ENCODE measurements at places on chromosomes 4 and X.

DNA sequence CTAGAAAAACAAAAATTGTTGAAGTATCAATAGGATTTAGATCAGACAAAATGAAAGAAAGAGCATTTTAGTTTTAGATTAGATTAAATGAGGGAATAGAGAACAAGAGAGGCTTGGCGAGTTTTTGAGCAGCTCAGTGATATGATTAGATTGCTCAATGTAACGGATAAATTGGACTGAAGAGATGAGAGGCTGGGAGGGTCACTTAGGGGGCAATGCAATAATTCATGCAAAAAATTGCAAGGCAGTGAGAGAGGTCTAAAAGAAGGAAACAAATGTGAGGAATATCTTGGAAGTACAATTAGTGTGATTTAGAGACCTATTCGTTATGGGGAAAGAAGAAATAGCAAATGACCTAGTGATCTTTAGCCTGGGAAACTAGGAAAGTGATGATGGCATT lies 50.3 kb upstream of the BMP3 start:
- DNase-seq: no peak

DNA sequence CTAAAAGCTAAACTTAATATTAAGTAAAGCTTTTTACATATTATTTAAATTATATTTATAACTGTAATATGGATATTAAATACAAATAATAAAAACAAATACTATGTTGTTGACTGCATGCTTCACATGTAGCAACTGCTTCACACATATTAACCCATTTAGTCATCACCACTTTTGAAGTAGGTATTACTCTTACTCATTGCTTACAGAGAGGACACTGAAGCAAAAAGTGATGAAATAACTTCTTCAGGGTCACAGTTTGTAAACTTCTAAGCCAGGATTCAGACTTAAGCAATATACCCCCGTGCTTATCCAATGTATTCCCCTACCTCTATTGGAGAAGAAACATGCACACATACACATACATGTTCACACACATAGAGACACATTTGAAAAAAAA lies 166.6 kb downstream of the DKK2 start:
- DNase-seq: no peak

DNA sequence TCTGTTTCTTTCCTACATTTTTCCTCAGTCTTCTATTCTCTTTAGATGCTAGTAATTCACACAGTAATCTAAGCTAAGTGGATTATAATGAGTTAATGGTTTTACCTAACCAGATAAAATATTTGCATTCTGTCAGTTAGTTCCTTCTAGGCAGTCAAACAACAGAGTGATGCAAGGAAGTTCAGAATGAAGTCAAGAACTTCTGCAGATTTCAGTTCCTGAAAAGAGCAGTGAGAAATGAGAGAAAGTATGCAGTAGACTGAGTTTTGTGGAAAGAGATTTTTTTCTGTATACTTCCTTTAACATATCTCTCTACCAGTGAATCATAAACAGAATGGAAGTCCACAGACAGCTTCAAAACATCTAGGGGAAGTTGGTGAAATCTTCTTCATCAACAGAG lies 774.0 kb upstream of the POU3F4 start:
- no peak for DNase-seq

DNA sequence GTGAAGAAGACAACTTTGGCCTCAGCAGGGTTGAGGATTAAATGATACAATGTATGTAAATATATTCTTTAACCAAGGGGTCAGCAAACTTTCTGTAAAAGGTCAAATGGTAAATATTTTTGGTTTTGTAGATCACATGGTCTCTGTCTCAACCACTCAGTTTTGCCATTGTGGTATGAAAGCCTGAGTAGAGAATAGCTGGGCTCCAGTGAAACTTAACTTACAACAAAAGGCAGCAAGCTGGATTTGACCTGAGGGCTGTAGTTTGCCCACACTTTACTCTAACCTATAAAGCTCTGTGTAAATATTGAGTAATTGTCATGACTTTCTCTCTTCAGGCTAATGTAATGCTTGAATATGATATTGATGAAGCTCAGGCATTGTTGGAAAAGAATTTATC lies 19.6 kb downstream of the VBP1 start:
- no peak for DNase-seq

GRCh38 chr4:123114915-123115756 lies 192.7 kb upstream of the NUDT6 start:
- DNase-seq: no peak

DNA sequence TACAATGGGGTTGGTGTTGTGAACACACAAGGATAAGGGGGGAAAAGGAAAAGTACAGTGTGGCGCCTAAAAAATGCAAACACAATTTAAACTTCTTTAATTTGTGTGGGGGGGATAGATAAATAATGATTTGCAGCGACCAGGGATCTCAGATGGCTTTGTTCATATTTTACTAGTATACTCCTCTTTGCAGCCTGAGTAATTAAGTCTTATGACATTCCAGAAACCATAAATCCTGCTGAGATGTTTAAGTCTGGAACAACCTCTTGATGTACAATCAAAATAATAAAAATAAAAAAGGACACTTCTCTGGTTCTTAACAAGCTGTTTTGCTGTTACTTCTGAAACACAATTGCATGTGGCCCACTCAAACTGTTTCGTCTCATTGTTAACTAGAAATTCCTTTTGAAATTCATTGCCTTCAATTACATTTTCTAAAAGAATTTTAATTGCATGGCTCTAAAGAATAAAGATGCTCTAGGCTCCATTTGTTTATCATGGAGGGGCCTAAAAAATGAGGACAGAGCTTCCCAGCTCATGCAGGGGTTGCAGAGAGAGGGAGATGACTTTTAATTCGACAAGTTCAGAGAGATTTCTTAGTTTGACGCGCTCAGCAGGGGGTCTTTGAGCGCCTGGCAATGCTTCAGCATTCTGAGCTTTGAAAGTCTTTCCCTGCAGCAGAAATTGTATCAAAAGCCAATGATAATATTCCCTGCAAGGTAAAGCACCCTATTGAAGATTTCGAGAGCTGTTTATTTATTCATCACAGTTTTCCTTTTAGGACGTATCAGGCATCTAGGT lies 892.4 kb upstream of the TENM3 start:
- DNase-seq: no peak

GRCh38 chrX:110216027-110216426 lies 101.9 kb downstream of the AMMECR1 start:
- DNase-seq: no peak

DNA sequence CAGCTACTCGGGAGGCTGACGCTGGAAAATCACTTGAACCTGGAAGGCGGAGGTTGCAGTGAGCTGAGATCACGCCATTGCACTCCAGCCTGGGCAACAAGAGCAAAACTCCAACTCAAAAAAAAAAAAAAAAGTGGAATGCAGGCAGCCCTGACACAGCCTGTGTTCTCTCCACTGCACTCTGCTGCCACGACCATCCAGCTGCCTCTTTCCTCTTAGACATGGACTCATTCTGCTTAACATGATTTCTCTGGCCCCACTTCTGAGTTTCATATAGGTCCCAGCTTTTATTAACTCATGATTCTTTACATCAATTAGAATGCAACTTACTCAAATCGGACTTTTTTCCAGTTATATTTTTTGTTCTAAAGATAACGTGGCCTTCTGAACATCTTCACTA lies 29.6 kb downstream of the SLC10A6 start:
- DNase-seq: no peak

DNA sequence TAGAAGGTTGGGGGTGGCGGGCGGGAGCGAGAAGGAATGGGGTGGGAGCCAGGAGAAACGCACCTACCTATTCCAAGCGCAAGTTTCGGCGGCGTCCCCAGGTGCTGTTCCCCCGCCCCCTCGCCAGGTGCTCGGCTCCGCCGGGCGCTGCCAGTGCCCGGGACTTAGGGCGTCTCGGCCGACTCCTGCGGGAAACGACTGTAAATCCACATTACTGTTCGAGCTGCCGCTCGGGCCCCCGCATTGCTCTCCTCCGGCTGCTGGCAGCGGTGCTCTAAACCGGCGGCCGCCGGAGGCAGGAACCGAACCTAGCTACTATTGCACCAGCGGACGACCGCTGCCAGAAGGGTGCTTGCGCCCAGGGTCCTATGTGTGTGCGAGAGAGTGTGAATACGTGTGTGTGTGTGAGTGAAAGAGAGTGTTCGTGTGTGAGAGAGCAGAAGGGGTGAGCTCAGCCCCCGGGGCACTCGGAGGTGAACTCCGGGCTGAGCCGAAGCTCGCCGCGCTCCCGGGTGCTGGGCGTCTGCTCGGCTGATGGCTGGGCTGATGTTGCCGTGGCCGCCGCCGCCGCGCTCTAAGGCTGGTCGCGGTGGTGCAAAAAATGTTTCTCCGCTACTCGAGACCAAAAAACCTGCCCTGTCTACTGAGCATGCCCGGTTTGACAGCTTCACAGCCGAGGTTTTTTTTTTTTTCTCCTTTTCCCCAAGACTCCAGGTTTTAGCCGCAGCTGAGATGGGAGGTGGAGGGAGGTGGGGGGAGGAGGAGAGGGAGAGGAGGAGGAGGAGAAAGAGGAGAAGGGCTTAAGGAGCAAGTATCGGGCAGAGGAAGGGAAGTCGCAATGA lies 115.7 kb upstream of the TEX13C start:
- peak; percentile 68 for DNase-seq

DNA sequence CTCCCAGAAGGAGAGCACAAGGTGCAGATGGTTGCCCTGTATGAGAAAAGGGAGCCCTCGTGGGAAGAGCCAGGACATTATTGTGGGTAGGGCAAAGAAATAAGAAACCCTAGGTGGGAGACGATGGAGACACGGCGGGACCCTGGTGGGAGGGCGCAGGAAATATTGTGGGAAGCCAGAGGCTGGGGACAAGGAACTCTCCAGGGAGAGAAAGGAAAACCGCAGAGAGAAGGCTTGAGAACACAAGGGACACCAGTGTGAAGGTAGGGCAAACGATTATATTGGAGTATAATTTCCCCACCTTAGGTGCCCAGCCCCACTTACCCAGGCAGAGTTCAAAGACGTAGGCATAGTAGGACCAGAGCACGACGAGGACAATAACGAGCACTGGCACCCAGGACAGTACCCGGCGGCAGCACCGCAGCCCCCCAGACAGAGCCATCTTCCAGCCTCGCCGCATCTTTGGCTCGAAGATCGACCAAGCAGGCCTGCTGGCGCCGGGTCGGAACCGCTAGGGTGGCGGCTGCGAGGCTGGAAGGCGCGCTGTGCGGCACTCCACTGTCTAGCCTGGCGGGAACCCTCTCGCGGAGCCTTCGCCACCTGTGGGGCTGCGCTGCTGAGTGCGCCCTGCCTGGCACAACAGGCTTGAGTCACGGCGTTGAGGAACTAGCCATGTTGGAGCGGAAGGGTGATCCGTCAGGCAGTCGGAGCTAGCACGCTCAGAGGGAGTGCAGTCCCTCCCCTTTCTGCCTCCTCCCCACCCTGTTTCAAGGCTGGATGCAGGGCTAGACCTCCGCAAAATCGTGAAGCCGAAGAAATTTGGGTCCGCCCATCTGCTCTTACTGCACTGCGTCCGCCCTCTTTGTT lies at the start of gene ZDHHC15:
TSS of gene ZDHHC15 (minus strand) at position 473 of the 867 bp plus-strand sequence. CDS start at position 460, 13 bp downstream.
- DNase-seq: peak; percentile 64

DNA sequence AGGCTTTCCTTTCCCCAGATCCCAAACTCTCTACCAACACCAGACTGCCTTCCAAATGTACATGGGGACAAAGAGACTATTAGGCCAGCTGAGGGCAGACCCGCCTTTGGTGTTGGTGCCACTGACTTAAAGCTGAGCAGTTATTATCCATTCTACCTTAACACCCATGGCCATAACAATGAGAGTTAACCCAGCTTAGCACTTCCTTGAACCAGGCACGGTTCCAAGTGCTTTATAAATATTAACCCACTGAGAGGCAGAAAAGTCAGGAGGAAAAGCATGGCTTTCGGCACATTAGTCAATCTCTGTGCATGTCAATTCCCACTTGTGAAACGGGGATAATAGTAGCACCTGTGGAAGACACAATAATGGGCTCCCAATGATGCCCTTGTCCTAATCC lies 243.1 kb upstream of the ANXA3 start:
- no peak for DNase-seq

DNA sequence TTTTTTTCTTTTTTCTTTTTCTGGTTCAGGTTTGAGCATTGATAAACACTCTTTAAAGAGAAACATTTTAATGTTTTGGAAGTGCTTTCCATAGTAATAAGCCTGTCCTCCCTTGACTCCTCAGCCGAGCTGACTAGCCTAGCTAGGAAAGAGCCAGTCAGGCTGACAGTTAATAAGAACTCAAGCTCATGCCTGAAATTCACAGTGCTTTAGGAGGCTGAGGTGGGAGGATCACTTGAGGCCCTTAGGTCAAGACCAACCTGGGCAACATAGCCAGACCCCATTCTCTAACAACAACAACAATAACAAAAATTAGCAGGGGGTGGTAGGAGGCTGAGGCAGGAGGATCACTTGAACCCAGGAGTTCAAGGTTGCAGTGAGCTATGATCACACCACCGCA lies 53.4 kb upstream of the ZCCHC13 start:
- DNase-seq: no peak

GRCh38 chr4:5026371-5026770 lies 7.1 kb upstream of the CYTL1 start:
- DNase-seq: no peak

- no peak for DNase-seq
Observed at GRCh38 chr4:77177199-77177598, 20.2 kb downstream of the CCNG2 start.

DNA sequence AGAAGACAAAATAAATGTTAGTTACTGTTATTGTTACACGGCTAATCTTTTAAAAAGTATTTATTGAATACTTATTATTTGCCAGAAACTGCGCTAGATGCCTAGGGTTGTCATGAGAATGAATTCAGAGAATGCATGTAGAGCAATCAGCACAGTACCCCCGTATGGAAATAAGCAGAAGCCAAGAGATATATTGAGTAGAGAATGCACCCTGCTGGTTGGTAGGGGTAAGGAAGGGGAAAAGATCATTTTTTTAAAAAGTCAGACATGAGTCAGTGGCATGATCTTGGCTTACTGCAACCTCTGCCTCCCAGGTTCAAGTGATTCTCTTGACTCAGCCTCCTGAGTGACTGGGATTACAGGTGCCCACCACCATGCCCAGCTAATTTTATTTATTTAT lies 13.1 kb upstream of the DRP2 start:
- no peak for DNase-seq

DNA sequence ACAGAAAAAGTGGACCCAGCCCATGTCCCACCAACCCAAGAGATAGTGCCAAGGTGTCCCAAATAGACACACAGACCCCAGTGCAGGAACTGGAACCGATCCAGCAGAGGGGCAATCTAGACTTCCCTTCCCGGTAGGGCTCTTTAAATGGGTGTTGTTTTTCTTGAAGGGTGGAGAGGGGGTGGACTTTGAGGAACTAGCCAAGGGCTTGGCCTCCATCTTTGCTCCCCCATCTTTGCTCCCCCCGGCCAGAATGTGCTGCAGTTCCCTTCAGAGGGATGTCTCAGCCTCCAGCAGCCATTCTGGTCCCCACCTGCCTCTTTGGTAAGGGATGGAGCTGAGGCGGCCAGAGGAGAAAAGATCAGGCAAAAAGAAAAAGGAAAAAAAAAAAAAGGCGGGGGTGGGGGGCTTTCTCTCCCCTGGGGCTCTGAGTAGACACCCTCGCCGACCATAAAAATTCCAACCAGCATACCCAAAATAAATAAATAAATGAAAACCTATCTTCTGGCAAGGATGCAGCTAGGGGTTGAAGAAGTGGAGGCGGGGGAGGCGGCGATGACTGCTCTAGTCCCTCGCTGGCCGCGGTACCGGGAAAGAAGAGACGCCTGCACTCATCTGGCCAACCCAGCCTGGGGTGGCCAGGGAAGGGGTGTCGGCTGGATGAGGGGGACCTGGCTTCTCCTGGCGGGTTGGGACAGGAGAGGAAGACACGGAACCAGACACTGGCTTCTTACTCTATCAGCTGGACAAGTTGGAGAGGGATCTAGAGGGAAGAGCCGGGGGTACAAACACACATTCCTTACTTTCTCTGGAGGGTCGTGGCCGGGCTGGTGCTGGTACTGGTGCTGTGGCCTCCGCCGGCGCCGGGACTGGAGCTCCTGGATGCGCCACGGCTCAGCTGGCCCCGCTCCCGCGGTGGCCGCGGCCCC lies 38.5 kb upstream of the IQSEC2 start:
- no peak for DNase-seq

- DNase-seq: no peak
Observed at GRCh38 chr4:3703343-3703676, 62.9 kb upstream of the ADRA2C start.

All from COR-L47 (cell line).